Caco-2 (cell line): ENCODE measurements at places on chromosomes 4 and X. TPM values are rescaled to one million over a fixed set of nuclear protein-coding genes. Genes with fewer than 3 reads are reported as not detected.
A peak's percentile ranks its signal among the peaks of the same experiment; 100 is the strongest.

GRCh38 chr4:26088433-26088928 is 174.5 kb downstream of the SMIM20 start:
- H3K27me3 ChIP-seq, result no peaks in the 10 kb centered on the region
- no peak overlapping the region for H3K4me3 ChIP-seq
- no peak for DNase-seq
- H3K4me1 ChIP-seq, result no peaks in the 10 kb centered on the region
- no peaks in the 10 kb centered on the region for H3K36me3 ChIP-seq

DNA sequence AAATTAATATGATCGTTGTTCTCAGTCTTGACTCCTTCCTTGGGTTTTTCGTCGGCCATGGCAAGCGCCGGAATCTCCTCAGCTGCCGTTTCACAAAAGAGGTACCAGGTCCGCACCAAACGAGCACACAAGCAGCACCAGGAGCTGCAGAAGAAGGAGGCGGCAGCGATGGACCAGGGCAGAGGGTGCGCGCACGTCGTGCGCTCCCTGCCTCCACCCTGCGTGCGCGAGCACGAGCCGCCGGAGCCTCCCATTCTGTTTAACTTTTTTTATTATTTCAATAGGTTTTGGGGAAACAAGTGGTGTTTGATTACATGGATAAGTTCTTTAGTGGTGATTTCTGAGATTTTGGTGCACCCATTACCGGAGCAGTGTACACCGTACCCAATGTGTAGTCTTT is 158.2 kb downstream of the PLS3 start:
- DNase-seq, result no peak
- no peak overlapping the region for H3K27ac ChIP-seq
- H3K36me3 ChIP-seq, result no peaks in the 10 kb centered on the region

Gene FOXR2
- not detected in 2 replicates for total RNA-seq

DNA sequence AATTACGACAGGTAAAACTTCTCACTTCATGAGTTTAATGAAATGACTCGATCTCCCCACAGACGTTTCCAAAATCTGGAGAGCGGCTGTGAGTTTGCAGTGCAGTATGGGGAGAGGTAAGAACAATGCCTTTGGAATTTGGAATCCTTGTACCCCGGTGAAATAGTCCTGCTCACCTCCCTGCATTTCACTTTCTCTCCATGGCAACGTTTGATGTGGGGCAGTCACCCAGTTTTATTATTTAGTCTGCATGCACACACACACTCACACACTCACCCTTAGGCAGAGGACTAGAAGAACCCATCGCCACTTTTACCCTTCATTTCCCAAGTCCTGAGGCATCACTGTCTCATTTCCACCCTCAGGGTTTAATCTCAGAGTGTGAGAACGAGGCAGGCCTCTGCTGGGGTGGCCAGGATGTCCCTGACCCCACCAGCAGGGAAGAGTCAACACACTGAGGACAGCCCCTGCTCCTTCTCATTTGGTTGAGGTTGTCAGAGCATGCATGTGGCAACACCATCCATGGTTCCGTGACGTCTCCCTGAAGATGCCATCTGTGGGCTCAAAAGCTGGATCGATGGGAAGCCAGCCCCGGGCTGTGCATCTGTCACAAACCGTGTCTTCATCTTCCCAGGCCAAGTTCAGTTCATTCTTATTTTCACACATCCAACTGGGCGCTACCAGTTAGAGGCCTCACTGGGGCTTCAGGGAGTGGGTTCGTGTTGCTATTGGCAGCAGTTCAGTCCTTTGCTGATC is 119.8 kb upstream of the TRIM2 start:
- no peak overlapping the region for H3K27ac ChIP-seq
- H3K27me3 ChIP-seq, result no peaks in the 10 kb centered on the region
- DNase-seq, result no peak
- no peaks in the 10 kb centered on the region for H3K36me3 ChIP-seq

GRCh38 chr4:108589961-108590360 is 30.4 kb upstream of the RPL34 start:
- no peak overlapping the region for H3K4me3 ChIP-seq
- peak overlapping the region; percentile 16 for H3K27ac ChIP-seq
- no peaks in the 10 kb centered on the region for H3K36me3 ChIP-seq
- H3K27me3 ChIP-seq, result no peaks in the 10 kb centered on the region
- DNase-seq, result peak; percentile 30

DNA sequence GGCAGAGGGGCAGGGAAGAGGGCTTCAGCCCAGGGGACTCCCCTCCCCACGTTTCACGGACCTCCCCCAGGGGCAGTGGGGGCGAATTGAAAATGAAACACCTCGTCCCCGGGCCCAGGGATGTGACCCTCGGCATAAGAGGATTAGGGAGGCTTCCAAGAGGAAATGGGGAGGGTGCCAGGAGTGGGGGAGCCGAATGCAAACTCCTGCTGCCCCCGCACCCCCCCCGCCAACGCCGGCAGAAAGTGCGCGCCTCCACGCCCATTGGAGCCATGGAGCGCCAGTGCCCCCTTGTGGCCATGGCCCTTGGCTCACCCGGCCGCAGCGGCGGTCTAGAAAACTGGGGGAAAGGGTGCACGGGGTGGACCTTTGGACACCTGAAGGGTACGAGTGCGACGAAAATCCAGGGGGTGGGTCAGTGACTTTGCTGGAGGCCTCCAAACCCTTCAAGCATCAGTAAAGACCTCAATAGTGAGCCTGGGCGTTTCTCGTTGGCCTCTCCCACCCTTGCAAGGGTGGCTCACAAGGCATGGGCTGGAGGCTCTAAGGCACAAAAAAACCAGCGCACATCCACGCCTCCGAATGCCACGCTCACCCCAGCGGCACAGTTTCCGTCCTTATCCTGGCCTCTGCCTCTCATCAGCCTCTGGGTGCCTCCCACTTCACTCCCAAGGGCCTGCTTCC is 120.8 kb upstream of the PJA1 start:
- H3K27me3 ChIP-seq, result no peaks in the 10 kb centered on the region
- H3K4me3 ChIP-seq, result peak overlapping the region; percentile 8; the same call in 1 of the 2 replicates
- H3K4me1 ChIP-seq, result no peaks in the 10 kb centered on the region

DNA sequence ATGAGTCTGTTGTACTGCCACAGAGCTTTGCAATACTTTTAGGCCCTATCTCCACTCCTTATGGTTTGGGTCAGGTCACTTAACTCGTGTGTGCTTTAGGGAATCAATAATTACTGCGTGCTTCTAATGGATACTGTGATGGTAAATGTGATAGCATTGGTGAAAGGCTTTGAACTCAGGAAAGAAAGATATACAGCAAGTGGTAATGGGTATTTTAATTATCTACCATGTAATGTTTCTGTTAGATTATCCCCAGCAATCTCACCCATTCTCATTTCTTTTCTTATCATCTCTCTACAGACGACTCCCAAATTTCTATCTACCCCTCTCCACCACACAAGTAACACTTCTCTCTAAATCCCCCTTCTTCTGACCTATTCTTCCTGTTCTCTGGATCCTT is 128.6 kb downstream of the GPC3 start:
- H3K27ac ChIP-seq, result no peak overlapping the region
- H3K4me3 ChIP-seq, result no peak overlapping the region
- H3K27me3 ChIP-seq, result no peaks in the 10 kb centered on the region
- H3K4me1 ChIP-seq, result no peaks in the 10 kb centered on the region

GRCh38 chr4:42329421-42329820 is 67.9 kb upstream of the SHISA3 start:
- no peaks in the 10 kb centered on the region for H3K36me3 ChIP-seq
- H3K27me3 ChIP-seq, result no peaks in the 10 kb centered on the region
- H3K4me1 ChIP-seq, result no peaks in the 10 kb centered on the region

Gene PAGE4
- 22.4 and 31.2 TPM in 2 replicates for total RNA-seq

GRCh38 chr4:7158081-7158750 is 34.1 kb upstream of the SORCS2 start:
- DNase-seq, result no peak
- H3K27ac ChIP-seq, result no peak overlapping the region
- peaks cover 12% of the 10 kb centered on the region for H3K4me1 ChIP-seq
- H3K4me3 ChIP-seq, result no peak overlapping the region

GRCh38 chr4:159383562-159383931 is 280.7 kb downstream of the RAPGEF2 start:
- H3K36me3 ChIP-seq, result no peaks in the 10 kb centered on the region
- no peaks in the 10 kb centered on the region for H3K4me1 ChIP-seq
- DNase-seq, result no peak
- H3K4me3 ChIP-seq, result no peak overlapping the region
- H3K27me3 ChIP-seq, result no peaks in the 10 kb centered on the region
- H3K27ac ChIP-seq, result no peak overlapping the region

DNA sequence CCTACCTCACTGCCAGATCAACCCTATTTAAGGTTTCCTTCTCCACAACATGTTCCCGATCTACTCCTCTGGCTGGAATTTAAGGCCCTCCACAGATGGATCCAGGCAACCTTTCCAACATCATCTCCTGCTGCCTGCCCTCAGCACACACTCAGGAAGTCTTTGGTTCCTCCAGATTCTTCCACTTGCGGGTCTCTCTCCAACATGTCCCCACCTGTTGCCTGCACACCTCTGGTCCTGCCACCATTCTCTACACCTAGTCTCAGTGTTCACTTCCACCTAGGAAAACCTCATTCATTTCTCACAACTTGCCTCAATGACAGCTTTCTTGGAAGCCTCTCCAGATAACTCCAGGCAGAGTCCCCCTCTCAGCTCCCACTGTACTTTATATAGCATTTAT is 80.1 kb downstream of the RTL5 start:
- no peaks in the 10 kb centered on the region for H3K36me3 ChIP-seq
- DNase-seq, result no peak
- H3K27ac ChIP-seq, result no peak overlapping the region
- no peak overlapping the region for H3K4me3 ChIP-seq
- no peaks in the 10 kb centered on the region for H3K4me1 ChIP-seq
- no peaks in the 10 kb centered on the region for H3K27me3 ChIP-seq

GRCh38 chrX:39730662-39731329 is 367.0 kb downstream of the BCOR start:
- H3K27me3 ChIP-seq, result no peaks in the 10 kb centered on the region
- no peak overlapping the region for H3K4me3 ChIP-seq
- H3K36me3 ChIP-seq, result no peaks in the 10 kb centered on the region
- no peak overlapping the region for H3K27ac ChIP-seq

DNA sequence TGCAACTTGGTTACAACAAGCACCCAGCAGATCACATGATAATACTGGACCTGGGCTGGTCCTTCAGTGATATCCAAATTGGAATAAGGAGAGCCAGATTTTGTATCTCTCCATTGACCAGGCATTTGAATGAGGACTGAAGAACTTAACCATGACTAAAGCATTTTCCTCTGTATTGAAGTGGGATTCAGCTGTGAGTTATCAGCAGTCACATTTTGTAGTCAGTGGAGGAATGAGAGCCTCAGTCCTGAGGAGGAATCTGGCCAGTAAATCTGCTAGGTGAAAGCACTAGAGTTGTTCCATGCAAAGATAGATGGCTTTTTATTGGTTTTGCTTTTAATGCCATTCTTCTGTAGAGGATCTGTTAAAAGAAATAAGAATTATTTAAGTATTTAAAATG is 1506.0 kb downstream of the PCDH7 start:
- H3K36me3 ChIP-seq, result no peaks in the 10 kb centered on the region
- no peaks in the 10 kb centered on the region for H3K4me1 ChIP-seq
- no peak for DNase-seq
- H3K27me3 ChIP-seq, result no peaks in the 10 kb centered on the region

Gene COL4A5
- 48.1 and 49.8 TPM in 2 replicates for total RNA-seq

DNA sequence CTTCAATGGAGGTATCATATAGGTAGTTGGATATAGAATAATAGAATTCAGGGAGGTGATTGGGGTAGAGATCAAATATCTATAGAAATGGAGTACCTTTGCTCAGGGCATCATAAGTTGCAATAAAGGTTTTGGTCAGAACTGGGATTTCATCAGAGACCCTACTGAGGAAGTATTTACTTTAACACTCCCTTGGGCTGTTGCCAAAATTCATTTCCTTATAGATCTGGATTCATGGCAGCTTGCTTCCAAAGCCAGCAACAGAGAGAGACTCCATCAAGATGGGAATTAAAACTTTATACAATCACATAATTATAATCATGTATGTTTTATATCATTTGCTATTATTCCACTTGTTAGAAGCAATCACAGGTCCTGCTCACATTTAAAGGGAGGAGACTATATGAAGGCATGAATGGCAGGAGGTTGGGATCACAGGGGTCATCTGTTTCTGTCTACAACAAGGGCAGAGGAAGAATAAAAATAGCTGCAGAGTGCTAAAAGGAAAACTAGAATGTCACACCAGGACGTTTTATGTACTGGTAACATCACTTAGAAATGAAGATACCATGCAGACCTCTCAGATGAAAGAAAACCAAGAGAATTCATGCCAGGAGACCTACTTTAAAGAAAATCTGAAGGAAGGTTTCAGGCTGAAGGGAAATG is 902.1 kb upstream of the LCORL start:
- no peak overlapping the region for H3K4me3 ChIP-seq
- no peaks in the 10 kb centered on the region for H3K27me3 ChIP-seq
- no peaks in the 10 kb centered on the region for H3K36me3 ChIP-seq
- no peak overlapping the region for H3K27ac ChIP-seq
- H3K4me1 ChIP-seq, result no peaks in the 10 kb centered on the region

DNA sequence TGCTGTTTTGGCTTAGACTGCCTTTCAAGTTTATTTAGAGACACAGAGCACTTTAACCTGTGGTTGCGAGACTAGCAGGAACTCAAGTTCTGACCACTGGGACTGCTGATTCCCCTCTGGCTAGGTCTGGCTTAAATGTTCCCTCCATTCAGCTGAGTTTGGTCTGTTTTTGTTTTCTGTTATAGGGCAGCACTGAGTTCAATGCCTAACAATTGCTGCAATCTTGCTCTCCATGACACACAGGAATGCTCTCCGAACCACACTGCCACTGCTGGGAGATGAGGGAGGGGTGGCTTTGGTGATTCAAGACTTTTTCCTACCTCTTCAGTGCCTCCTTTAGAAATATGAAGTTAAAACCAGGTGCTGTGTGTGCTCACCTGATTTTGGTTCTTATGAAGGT is 106.3 kb upstream of the EOLA2 start:
- no peak overlapping the region for H3K4me3 ChIP-seq
- no peaks in the 10 kb centered on the region; the same call in 1 of the 2 replicates for H3K27me3 ChIP-seq
- no peaks in the 10 kb centered on the region for H3K36me3 ChIP-seq
- H3K27ac ChIP-seq, result no peak overlapping the region
- H3K4me1 ChIP-seq, result no peaks in the 10 kb centered on the region
- DNase-seq, result no peak

- no peak overlapping the region for H3K27ac ChIP-seq
- H3K4me3 ChIP-seq, result no peak overlapping the region
- H3K36me3 ChIP-seq, result no peaks in the 10 kb centered on the region
- DNase-seq, result no peak
These were observed 7.6 kb downstream of the PLXNB3 start for GRCh38 chrX:153771415-153772315.

GRCh38 chr4:112199041-112199440 is 32.5 kb upstream of the AP1AR start:
- no peaks in the 10 kb centered on the region for H3K36me3 ChIP-seq
- H3K4me3 ChIP-seq, result no peak overlapping the region
- DNase-seq, result no peak
- H3K27ac ChIP-seq, result no peak overlapping the region

Gene SLC9A6
- 9.9 and 11.8 TPM in 2 replicates for total RNA-seq

GRCh38 chrX:46788902-46789301 is 30.0 kb upstream of the SLC9A7 start:
- peaks cover 12% of the 10 kb centered on the region; the same call in 1 of the 2 replicates for H3K4me1 ChIP-seq
- H3K27me3 ChIP-seq, result no peaks in the 10 kb centered on the region
- no peak overlapping the region for H3K4me3 ChIP-seq
